Spinal cord (tissue), 10 donors: ENCODE measurements at places on chromosomes 1 and 21.

DNA sequence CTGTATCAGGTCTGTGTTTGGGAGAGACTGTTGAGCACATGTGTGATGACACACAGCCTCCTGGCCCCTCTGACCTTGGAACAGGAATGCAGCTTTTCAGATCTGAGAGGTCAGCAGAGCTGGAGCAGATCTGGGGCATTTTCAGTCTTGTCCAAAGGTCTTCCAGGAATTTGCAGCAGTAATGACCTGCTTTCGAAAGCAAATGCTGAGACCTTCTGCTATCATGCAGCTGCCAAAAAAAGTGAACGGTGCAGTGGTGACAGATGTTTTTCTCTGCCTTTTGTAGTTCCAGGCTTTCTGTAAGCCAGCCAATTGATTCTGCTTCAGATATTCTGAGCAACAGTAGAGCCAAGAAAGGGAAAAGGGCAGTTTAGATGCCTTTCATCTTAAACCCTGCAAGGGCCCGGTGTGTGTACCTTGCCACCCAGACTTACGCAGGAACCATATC lies 137.8 kb upstream of the COA6 start:
- DNase-seq: no peak

DNA sequence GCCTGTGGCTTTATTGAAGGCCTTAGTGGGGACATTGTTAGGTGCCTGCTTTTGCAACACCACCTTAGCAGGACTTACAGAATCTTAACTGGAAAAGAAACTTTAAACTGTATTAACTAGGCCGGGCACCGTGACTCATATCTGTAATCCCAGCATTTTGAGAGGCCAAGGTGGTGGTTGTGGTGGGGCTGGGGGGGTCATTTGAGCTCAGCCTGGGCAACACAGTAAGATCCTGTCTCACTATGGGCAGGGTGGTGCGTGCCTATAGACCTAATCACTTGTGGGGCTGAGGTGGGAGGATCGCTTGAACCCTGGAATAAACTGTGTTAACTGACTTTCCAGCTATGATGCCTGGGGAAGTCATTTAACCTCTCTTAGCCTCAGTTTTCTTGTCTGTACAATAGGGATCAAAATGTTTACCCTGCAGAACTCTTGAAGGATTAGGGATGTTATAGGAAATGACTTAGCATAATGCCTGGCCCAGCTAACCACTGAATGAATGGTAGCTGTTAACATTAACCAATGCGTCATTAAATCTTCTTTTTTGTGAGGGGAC lies 39.5 kb downstream of the IER5 start:
- no peak for DNase-seq

DNA sequence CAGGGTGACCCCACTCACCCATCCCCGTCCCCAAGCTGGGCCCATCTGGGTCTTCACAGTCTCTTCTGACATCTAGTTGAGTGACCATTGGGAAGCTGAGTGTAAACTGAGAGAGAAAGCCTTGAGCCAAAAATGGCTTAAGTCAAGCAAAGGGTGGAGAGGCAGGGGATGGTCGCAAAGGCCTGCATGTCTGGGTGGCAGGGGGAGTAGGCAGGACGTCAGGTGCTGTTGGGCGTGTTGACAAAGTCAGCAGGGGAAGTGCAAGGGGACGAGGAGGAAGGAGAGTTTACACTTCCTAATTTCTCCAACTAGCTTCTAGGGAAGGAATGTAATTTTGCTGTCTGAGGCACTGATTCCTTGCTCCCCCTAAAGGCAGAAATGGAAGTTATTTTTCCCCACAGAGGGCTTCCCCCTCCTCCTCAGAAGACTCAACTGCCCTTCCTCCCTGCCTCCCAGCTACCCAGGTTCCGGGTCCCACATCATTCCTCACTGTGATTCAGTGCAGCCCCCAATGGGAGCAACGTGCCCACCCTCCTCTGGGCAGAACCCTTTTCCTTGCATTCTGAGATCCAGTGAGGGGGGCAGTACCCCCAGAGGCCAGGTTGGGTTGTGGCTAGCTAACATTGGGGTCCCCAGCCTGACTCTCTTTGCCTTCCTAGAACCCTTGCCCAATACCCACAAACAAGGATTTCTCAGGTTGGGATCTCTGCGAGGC lies 1.2 kb upstream of the ADORA1 start:
- DNase-seq: no peak

DNA sequence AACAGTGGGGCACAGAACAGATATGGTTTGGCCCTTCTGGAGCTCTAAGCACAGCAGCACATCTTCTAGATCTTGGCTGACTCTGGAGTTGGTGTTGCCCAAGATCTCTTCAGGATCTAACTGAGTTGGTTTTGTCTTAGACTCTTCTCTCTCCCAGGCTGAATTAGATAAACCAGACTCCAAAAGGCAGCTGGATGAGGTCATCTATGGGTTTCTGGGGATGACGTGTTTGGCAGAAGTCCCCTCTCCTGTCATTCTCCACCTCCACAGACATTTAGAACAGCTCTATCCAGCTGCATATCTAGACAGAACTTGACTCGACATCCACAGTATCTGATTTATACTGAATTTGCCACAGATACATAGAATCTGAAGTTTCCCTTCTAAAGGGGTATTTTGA lies 75.3 kb downstream of the ST6GALNAC5 start:
- no peak for DNase-seq

GRCh38 chr1:17136936-17137335 lies 17.7 kb upstream of the PADI2 start:
- no peak for DNase-seq
